ENCODE measurements at places on chromosomes 2 and 18. TPM values are rescaled to one million over a fixed set of nuclear protein-coding genes. Genes with fewer than 3 reads are reported as not detected.

DNA sequence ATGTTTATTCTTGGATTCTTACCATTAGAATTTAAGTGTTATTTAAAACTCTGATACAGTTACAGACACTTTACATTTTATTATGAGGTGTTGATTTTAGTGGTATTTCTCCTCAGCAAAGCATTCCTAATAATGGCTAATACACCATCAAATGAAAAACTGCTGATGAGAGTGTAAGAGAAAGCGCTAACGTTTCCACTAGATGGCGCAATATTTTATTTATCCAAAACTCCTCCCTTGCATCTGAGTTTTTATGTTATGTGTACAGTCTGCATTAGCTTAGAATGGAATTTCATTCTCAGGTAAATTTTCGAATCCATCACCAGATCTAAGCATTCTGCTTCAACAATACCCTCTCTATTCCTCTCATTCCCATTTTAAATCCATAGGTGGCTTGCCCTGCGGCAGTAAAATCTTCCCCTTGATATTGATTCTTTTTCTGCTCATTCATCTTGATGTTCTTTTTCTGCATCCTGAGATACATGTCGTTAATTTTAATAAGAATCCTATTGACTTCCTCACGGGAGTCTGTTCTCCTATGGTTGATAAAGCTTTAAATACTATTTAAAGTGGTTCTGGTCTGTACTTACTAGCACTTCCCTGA is 53.9 kb downstream of the PRKRA start:
- DNase-seq, result peak; percentile 40

VIT gene
- 3.4 TPM for polyA plus RNA-seq

DNA sequence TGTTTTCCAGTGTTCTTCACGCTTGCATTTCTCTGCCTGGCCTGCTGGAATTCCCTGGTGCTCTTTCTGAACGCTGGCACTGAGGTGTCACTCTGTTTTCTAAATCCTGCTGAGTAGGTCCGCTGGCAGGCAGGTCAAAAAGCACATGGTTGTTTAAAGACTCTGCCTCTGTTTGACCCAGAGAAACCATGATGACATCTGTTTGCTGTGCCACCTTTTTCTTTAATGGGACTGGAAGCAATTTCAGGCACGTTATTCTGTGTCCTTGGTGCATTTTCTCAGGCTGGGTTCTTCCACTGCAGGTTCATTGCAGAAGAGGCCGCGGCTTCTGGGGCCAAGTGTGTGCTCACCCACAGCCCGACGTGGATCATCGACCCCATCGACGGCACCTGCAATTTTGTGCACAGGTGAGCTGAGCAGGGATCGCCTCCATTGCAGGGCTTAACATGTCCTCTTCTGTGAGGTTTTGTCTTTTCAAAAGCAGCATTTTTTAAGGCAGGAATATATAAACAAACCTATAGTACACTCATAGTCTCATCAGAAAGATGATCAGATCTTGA is 28.4 kb downstream of the IMPA2 start:
- DNase-seq, result no peak

CD226 gene
- polyA plus RNA-seq, result 0.89 TPM

NOL4 gene
- not detected for polyA plus RNA-seq

GRCh38 chr2:211845338-211846035 is 693.1 kb downstream of the ERBB4 start:
- DNase-seq, result no peak

REG1A gene
- not detected for polyA plus RNA-seq

GRCh38 chr2:146207901-146208300 is 1636.9 kb upstream of the ACVR2A start:
- DNase-seq, result no peak

DNA sequence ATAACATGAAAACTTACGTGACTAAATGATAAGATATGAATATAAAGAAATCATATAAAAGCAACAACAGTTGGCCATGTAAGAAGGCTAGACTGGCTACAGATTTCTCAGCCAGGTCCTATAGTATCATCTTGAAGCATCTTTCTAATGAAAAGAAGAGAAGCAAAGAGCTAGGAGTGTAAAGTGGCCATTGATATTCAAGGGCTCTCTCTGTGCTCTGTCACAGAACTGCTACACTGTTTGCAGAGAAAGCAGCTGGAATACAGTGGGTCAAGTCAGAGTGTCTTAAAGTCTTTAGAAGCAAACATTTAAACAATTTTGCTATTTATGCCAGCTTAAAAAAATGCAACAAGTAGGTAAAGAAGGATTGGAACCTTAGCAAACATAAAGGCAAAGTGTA is 118.8 kb downstream of the SCN9A start:
- DNase-seq, result no peak

NPAS2 gene
- polyA plus RNA-seq, result 8.7 TPM

RSAD2 gene
- 4.1 TPM for polyA plus RNA-seq

- peak; percentile 52 for DNase-seq
Observed at GRCh38 chr2:58834404-58834803, 593.3 kb upstream of the FANCL start.

GRCh38 chr2:30756051-30756719 is 51.1 kb downstream of the CAPN13 start:
- no peak for DNase-seq

- DNase-seq, result no peak
Observed at GRCh38 chr2:70944111-70944690, 8.5 kb downstream of the ATP6V1B1 start.
